NCI-H2171 (cell line): ENCODE measurements at places on chromosomes 7 and 10.

DNA sequence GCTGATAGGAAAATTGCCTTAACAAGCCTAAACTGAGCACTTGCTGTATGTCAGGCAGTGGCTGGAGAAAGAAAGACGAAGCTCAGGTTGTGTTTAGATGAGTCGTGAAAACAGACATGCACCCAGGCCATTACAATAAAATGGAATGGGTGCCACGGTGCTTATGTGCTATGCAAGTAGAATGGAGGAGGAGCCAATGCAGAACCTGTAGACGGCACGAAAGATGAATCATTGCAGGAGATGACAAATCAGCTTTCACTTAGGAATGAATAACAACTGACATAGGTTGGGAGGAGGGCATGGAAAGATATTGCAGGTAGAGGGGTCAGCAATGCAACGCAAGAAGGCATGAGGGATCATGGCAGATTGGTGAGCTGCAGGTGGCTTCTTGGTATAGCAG, 61.2 kb upstream of the ARHGAP21 start:
- no peak for DNase-seq

- no peak for DNase-seq
Observed at GRCh38 chr7:20858951-20859350, 72.3 kb upstream of the SP8 start.

DNA sequence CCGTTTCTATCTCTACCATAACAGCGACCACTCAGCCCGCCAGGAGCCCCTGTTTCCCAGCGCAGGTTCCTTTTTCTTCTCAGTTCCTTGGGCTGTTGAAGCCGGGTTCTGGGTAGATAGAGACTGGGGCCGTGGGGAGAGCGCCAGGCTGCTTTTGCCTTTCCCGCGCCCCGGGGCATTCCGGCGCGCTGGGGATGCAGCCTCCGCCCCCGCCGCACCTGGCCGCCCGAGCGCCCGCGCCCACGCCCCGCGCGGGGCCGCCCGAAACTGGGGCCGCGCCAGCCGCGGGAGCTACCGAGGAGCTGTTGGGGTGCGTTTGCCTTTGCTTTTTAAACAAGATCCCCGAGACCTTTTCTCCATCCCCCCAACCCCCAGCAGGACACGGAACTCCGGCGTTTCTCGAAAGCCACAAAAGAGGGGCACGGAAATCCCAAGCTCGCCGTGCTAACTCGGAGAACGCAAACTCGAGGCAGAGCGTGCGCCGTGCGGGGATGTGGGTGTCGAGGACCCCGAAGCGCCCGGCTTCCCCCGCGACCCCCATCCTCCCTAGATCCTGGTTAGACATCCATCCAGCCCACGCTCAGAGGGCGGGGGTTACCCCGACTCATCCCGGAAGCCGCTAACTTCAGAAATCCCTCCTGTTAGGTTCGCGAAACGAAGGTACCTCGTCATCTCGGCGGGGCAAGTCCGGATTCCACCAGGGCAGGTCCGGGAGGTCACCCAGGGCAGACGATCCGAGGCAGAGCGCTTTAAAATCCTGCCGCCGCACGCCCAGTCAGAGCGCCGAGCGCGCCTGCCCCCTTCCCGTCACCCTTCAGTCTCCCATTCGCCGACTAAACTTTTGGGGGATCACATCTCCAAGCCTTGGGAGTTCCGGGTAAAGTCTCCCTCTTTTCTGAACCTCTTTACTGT, 1.0 kb downstream of the GRM8 start:
- DNase-seq = no peak

- no peak for DNase-seq
Observed at GRCh38 chr10:101986624-101986971, 69.4 kb downstream of the ARMH3 start.

GRCh38 chr7:92994901-92995300, 122.9 kb downstream of the SAMD9 start:
- no peak for DNase-seq

- no peak for DNase-seq
Observed at GRCh38 chr10:70465278-70465677, 13.3 kb upstream of the PALD1 start.

DNA sequence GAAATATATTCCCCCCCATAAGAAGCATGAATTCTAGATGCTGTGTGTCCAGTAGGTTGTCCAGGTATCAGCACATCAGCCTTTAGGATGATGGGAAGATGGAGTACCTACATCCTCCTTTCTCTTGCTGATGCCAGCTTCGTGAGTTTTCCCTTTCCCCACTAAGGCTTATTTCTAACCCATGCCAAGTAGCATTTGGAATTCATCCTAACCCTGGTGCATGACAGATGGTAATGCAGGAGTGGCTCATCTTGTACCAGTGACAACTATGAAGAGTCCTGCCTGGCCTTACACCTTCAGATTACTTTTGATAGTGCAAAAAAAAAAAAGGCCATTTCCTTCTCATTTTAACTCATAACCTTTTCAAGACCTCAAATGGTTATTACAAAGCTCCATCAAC, 58.7 kb downstream of the ARHGAP21 start:
- DNase-seq = no peak

DNA sequence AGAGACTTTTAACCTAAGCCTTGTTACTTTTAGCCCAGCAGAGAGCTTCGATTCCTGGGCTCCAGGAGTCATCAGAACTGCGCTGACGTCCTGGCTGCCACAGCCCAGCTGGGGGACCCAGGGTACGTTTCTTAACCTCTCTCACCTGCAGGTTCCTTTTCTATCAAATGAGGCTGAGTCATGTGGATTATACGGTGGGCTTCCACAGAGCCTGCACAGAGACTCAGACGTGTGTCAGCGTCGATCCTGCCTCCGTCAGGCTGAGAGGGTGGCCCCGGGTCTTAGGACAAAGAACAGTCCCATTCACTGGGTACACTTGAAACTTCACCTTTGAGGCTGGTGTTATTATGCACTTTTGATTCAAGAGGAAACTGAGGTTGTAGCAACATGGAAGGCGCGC, 100.7 kb upstream of the FGFR2 start:
- DNase-seq = no peak

- no peak for DNase-seq
Observed at GRCh38 chr7:77752016-77752415, 46.2 kb downstream of the TMEM60 start.
